ENCODE measurements at places on chromosomes 16 and 17. TPM values are rescaled to one million over a fixed set of nuclear protein-coding genes. Genes with fewer than 3 reads are reported as not detected.

GRCh38 chr16:31695667-31696066, 168.0 kb downstream of the AHSP start:
- no peak for DNase-seq

GRCh38 chr17:8226536-8227237, 16.3 kb upstream of the AURKB start:
- DNase-seq = peak; percentile 87

DNA sequence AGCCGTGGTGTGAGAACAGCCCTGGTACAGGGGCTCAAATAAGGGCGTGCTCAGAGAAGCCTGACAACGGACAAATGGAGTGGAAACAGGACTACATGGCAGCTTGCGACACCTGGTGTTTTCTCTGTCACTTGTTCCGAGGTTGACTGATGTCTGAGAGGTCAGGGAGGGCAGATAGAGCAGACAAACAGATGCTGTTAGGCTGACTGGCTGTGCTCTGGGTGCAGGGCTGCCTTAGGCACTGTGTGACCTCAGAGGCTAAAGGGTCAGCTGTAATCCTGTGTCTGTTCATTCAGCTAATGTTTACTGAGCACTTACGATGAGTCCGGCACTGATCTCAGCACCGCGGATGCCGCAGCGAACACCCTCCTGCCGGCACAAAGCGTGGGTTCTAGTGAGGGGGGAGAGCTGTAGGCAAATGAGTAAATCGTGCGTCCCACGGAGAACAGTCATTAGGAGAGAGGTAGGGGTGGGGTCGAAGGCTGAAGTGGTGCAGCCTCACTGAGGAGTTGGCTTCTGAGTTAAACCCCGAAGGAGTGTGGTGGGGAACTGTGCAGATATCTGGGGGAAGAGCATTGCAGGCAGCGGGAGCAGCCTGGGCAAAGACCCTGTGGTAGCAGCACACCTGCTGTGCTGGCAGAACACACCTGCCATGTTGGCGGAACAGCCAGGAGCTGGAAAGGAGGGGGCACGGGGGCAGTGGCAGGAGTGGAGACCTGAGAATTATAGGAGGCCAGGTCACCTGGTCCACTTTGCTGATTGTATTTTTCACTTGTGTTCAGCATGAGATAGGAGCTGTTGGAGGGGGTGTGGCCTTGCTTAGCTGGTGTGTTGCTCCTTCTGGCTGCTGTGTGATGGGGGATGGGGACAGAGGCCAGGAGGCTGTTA, 35.0 kb downstream of the GPT2 start:
- DNase-seq = peak; percentile 94

UTS2R gene
- total RNA-seq = 0.87 TPM

PIMREG gene
- total RNA-seq = not detected

ESRP2 gene
- total RNA-seq = 32.1 TPM

All from pancreas (tissue), 10 donors.